Suprapubic skin (tissue), 4 donors: ENCODE measurements at places on chromosomes 13 and 19. TPM values are rescaled to one million over a fixed set of nuclear protein-coding genes. Genes with fewer than 3 reads are reported as not detected.

PSG5 gene
- total RNA-seq, result not detected

DNA sequence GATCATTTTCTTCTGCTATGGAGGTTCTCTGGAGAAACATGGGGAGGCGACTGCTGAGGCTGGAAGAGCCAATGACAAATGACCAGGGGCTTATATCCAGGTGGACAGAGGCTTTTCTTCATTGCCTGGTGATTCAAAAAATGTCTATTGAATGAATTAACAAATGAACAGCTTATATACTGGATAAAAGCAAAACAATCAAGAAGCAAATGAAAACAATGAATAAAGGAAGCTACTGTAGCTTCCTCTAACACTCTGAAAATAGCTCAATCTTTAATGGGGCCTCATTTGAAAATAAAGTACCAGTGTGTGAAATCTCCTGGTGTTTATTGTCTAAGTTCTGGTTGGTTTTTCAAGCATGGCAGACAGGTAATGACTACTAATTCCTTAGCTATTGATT is 167.5 kb upstream of the TMTC4 start:
- H3K4me3 ChIP-seq, result no peak overlapping the region
- H3K27ac ChIP-seq, result no peak overlapping the region
- DNase-seq, result no peak
- H3K36me3 ChIP-seq, result no peaks in the 10 kb centered on the region
- no peaks in the 10 kb centered on the region for H3K4me1 ChIP-seq

DNA sequence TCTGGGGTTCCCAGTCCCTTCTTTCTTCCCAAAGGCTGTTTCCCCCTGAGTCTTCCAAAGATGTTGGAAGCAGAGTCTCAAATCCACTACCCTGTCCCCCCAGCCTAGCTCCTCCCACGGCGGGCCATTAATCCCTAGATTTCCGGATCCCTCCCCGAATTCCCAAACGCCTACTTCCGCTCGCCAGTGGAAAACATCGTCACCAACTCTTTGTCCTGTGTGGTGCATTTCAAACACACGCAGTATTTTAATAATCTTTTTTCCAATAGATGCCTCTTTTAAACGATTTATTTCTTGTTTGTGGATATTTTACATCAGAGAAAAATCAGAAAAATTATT is 610 bp downstream of the ZNF791 start:
- DNase-seq, result peak; percentile 90
- peaks cover 38% of the 10 kb centered on the region for H3K4me1 ChIP-seq
- peak overlapping the region; percentile 99 for H3K27ac ChIP-seq
- peaks cover 7% of the 10 kb centered on the region for H3K36me3 ChIP-seq
- no peaks in the 10 kb centered on the region for H3K27me3 ChIP-seq

DNA sequence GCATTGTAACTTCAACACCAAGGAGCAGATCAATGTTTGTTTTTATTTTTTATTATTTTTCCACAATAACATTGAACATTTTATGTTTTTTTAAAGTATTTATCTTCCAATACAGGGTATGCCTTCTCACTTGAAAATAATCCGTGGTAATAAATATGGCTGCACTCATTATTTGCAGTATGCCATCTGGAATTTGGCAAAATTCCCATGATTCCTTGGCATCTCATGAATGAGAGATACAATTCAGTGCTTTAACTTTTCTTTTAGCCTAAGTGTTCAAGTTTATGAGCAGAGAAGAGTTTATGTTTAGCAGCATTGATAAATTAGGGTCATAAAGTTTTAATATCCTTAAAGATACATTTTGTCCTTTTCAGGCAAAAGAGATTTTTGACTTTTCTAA is 1109.6 kb upstream of the ATXN8OS start:
- no peak overlapping the region for H3K4me3 ChIP-seq
- no peaks in the 10 kb centered on the region for H3K27me3 ChIP-seq
- no peaks in the 10 kb centered on the region for H3K36me3 ChIP-seq

ZNF559 gene
- 11.2 TPM for total RNA-seq

- H3K4me3 ChIP-seq, result no peak overlapping the region
- H3K36me3 ChIP-seq, result no peaks in the 10 kb centered on the region
- no peak for DNase-seq
- no peaks in the 10 kb centered on the region for H3K27me3 ChIP-seq
Measured at GRCh38 chr13:98772794-98773452, 20.5 kb upstream of the SLC15A1 start.

TNFAIP8L1 gene
- 6.8 TPM for total RNA-seq

DNA sequence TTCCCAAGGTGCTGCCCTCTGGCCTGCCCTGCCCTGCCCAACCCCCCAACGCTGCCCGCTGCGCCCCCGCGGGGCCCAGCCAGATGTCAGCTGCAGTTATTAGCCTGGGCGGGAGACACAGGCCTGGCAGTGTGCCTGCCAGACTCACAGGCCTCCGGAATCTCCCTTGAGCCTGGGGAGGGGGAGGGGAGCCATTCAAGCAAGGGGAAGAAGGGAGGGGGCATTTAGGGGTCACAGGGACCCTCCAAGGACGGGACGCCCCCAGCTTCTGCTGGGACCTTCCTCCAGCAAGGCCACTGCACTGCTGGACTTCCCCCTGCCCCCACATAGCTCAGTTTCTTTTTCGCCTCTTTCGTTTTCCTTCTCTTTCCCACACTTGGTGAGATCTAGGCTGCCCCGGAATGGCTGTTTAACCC is 2.6 kb upstream of the JUNB start:
- peak overlapping the region; percentile 97 for H3K27ac ChIP-seq
- DNase-seq, result peak; percentile 90
- peaks cover 69% of the 10 kb centered on the region for H3K4me1 ChIP-seq
- H3K4me3 ChIP-seq, result peak overlapping the region; percentile 88
- H3K27me3 ChIP-seq, result no peaks in the 10 kb centered on the region

- H3K4me1 ChIP-seq, result peaks cover 83% of the 10 kb centered on the region
- peak overlapping the region; percentile 94 for H3K4me3 ChIP-seq
- no peaks in the 10 kb centered on the region for H3K27me3 ChIP-seq
- no peak for DNase-seq
- H3K36me3 ChIP-seq, result no peaks in the 10 kb centered on the region
Measured at GRCh38 chr19:38650911-38651584, 3.6 kb downstream of the ACTN4 start.

GRCh38 chr13:106440866-106441265 is 94.6 kb downstream of the EFNB2 start:
- H3K27me3 ChIP-seq, result no peaks in the 10 kb centered on the region
- H3K4me3 ChIP-seq, result no peak overlapping the region
- H3K27ac ChIP-seq, result no peak overlapping the region
- no peak for DNase-seq
- no peaks in the 10 kb centered on the region for H3K36me3 ChIP-seq
- no peaks in the 10 kb centered on the region for H3K4me1 ChIP-seq

LRP3 gene
- total RNA-seq, result 17.1 TPM

DNA sequence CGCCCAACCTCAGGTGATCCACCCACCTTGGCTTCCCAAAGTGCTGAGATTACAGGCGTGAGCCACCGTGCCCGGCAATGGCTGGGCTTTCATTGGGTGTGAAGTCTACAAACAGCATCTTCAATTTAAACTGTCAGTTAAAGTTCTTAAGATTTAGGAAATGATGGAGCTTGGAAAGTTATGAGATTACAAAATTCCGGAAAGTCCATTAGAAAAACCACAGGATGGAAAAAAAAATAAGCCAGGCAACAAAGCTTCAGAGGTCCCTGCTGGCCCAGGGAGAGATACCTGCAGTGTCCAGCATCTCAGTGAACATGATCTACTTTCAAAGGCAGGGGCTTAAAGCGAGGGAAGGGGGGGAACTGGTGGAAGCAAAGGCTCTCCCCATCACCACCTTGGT is 4.6 kb upstream of the ZNF587B start:
- peaks cover 10% of the 10 kb centered on the region for H3K36me3 ChIP-seq
- H3K27me3 ChIP-seq, result no peaks in the 10 kb centered on the region
- no peak overlapping the region for H3K27ac ChIP-seq
- peaks cover 7% of the 10 kb centered on the region for H3K4me1 ChIP-seq

ZNF667 gene
- total RNA-seq, result 6.3 TPM

GRCh38 chr13:91203430-91203829 is 144.1 kb upstream of the MIR17HG start:
- DNase-seq, result no peak
- H3K4me1 ChIP-seq, result no peaks in the 10 kb centered on the region
- no peak overlapping the region for H3K27ac ChIP-seq
- no peak overlapping the region for H3K4me3 ChIP-seq
- H3K36me3 ChIP-seq, result no peaks in the 10 kb centered on the region

DNA sequence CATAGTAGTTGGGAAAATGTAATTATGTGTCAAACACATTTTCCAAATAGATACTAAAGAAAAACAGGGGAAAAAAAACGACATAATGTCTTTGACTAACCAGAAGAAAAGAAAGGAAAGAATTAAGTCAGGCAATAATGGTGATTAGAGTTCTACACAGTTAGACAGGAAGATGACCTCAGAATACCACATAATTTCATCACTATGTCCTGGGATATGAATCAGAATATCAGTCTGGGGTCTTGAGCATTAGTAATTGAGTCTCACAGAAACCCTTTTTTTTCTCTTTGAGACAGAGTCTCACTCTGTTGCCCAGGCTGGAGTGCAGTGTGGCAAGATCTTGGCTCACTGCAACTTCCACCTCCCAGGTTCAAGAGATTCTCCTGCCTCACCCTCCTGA is 503.4 kb downstream of the SLITRK1 start:
- H3K4me1 ChIP-seq, result no peaks in the 10 kb centered on the region
- H3K36me3 ChIP-seq, result no peaks in the 10 kb centered on the region
- H3K27ac ChIP-seq, result no peak overlapping the region
- DNase-seq, result no peak

SLITRK6 gene
- total RNA-seq, result 14.6 TPM

SIGLEC5 gene
- total RNA-seq, result not detected

GRCh38 chr19:10290357-10290875 is 664 bp downstream of the ICAM5 start:
- H3K4me1 ChIP-seq, result peaks cover 75% of the 10 kb centered on the region
- DNase-seq, result peak; percentile 73
- peaks cover 85% of the 10 kb centered on the region for H3K27me3 ChIP-seq
- peaks cover 6% of the 10 kb centered on the region for H3K36me3 ChIP-seq
- H3K4me3 ChIP-seq, result peak overlapping the region; percentile 45
- no peak overlapping the region for H3K27ac ChIP-seq

GRCh38 chr19:38478273-38478971 is 44.9 kb downstream of the RYR1 start:
- H3K36me3 ChIP-seq, result no peaks in the 10 kb centered on the region
- no peak overlapping the region for H3K27ac ChIP-seq
- H3K4me1 ChIP-seq, result no peaks in the 10 kb centered on the region
- no peaks in the 10 kb centered on the region for H3K27me3 ChIP-seq

GRCh38 chr19:13850910-13851733 is 25.8 kb upstream of the NANOS3 start:
- DNase-seq, result peak; percentile 95
- H3K27me3 ChIP-seq, result no peaks in the 10 kb centered on the region
- peaks cover 68% of the 10 kb centered on the region for H3K4me1 ChIP-seq
- H3K27ac ChIP-seq, result peak overlapping the region; percentile 100
- no peaks in the 10 kb centered on the region for H3K36me3 ChIP-seq

DNA sequence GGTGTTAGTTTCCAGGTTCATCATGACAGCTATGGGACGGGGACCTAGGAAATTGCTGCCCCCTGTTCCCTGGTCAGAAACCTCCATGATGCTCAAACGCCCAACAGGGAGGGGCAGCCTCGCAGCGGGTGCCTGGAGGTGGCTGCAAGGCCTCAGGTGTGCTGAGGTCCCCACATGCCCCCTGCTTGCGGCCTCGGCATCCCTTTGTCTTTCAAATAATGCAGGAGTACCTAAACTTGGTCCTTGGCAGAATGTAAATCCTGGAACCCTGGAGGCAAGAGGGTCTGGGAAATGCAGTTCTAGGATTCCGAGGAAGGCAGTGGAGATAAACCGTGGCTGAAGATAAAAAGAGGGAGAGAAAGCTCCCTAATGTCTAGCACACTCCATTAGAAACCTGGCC is 52.4 kb downstream of the SKA3 start:
- H3K4me1 ChIP-seq, result no peaks in the 10 kb centered on the region
- H3K27me3 ChIP-seq, result no peaks in the 10 kb centered on the region
- H3K27ac ChIP-seq, result no peak overlapping the region
- DNase-seq, result peak; percentile 18
- no peaks in the 10 kb centered on the region for H3K36me3 ChIP-seq

DNA sequence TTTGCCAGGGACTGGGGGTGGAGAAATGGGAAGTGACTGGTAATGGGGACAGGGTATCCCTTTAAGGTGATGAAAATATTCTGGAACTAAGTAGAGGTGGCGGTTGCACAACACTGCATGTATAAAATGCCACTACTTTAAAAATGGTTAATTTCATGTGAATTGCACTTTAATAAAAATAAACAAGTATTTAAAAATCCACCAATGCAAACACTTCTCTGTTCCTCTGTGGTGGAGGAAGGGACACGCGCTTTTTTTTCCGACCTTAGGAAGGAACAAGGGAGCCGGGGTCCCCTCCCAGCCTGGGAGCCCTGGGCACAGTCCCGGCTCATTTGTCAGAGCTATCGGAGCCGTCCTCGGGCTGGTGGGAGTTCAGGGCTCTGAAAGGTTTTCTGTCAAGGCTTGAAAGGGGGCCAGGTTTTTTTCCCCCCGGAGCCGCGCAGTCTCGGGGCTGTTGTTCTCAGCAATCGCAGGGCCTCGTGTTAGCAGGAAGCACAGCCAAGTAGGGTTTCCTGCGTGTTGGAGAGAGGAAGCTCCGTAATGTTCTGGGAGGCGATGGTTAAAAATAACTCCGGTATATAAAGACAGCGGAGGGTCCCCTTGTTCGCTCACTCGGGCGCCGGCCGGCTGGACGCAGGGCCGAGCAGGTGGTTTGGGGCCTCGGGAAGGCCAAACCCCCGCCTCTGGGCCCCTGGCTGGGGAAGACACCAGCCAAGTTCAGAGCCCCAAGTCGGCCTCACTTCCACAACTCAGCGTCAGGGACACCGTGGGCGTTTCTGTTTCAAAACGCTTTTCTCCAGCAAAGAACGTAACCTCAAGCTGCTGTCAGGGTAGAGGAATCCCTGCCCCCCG is 41.2 kb upstream of the KLF2 start:
- peaks cover 46% of the 10 kb centered on the region for H3K4me1 ChIP-seq
- peak overlapping the region; percentile 89 for H3K27ac ChIP-seq
- H3K4me3 ChIP-seq, result peak overlapping the region; percentile 38
- no peaks in the 10 kb centered on the region for H3K27me3 ChIP-seq
- no peaks in the 10 kb centered on the region for H3K36me3 ChIP-seq

DNA sequence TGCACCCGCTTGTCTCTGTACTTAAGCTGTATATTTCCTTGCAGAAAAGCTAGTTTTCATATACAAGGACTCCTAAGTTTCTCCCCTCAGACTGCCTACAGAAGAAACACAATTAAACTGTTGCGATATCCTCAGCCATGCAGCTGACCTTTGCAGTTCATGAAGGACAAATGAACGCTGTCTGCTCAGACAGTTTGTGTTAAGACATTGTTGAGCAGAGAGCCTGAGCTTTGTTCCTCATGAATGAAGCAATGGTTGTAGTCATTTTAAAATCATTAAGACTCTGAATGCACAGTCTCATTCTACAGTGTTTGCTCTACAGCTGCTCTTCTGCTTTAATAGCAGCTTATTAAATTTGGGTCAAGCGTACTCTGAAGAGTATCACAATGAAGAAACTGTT is 23.2 kb upstream of the MAB21L1 start:
- H3K27me3 ChIP-seq, result no peaks in the 10 kb centered on the region
- no peak overlapping the region for H3K27ac ChIP-seq
- no peak for DNase-seq
- H3K4me3 ChIP-seq, result no peak overlapping the region
- H3K36me3 ChIP-seq, result no peaks in the 10 kb centered on the region
- no peaks in the 10 kb centered on the region for H3K4me1 ChIP-seq

GRCh38 chr19:5436948-5437306 is 18.3 kb upstream of the ZNRF4 start:
- H3K27ac ChIP-seq, result no peak overlapping the region
- no peak for DNase-seq
- peaks cover 47% of the 10 kb centered on the region for H3K27me3 ChIP-seq
- no peaks in the 10 kb centered on the region for H3K36me3 ChIP-seq

COX7A1 gene
- 5.6 TPM for total RNA-seq

RDH8 gene
- not detected for total RNA-seq
